ENCODE measurements at places on chromosomes 7 and 10.

DNA sequence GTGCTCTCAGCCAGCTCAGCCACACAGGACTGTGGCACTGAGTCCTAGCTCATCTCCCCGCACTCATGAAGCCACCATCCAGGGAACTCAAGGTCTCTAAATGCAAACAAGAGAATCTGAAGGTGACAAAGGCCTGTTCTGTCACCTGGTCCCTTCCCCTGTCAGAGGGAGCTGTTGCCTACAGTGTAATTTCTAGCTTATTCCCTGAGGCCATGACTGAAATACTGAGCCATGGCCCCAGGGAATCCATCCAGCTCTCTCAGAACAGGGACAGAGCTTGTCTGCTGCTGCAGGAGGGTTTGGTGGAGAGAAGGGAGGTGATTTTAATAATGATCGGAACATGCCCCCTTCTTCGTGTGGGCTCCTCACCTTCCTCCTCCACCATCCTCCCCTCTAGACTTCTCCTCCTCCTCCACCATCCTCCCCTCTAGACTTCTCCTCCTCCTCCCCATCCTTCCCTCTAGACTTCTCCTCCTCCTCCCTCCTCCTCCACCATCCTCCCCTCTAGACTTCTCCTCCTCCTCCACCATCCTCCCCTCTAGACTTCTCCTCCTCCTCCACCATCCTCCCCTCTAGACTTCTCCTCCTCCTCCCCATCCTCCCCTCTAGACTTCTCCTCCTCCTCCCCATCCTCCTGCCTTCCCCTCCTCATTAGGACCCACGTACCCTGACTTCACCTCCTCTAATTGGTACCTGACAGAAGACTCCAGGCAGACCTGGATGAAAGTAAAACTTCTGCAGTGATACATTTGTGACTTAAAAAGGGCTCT, 338.0 kb upstream of the MKI67 start:
- no peak for DNase-seq

DNA sequence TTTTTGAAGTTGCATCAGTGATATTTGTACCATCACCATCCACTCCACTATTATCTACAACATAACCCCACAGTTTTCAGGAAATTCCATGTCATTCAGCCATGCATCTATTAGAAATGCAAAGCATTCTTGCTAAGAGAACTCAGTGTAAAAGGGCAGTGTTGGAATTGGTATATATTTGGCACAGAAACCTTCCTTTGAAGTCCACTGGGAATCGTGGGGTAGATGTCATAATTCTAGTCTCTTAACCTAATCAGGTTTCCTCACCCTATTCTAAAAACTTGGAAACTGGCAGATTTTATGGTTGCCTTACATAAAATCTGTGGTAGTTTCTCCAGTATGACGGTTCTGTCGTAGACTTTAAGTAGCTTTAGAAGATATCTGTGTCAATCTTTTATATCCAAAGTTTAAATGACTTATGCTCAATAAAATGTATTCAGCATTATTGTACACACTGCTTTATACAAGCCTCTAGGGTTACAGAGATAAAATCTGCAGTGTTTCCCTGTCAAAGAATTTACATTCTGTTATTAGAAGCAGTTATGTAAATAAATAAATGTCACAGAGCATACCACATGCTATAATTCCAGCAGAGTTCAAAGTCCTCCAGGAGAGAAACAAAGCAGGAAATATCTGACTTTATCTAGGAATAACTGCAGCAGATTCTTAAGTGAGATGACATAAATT, 704.4 kb upstream of the CELF2 start:
- DNase-seq: no peak

DNA sequence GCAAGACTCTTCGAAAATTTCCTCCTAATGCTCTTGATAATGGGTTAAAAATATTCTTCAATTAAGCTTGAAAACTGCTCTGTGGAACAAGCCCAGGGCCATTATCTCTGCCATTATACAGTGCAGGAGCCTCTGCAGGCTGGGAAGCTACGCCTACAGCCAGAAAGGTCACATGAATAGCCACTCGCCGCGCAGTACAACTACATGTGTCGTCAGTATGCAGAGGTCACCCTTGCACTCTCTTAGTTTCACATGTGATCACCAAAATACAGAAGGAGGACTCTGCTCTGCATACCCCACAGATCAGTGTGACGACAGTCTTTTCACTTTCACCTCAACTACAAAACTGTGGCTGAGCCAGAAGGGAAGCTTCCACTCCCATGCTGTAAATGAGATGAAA, 141.8 kb upstream of the C1QL3 start:
- no peak for DNase-seq

GRCh38 chr7:157527686-157528085, 190.9 kb downstream of the DNAJB6 start:
- DNase-seq: no peak

GRCh38 chr7:15463801-15464666, 97.8 kb downstream of the AGMO start:
- DNase-seq: no peak

- peak; percentile 2 for DNase-seq
Observed at GRCh38 chr10:86979296-86979818, 11.1 kb downstream of the ADIRF start.

DNA sequence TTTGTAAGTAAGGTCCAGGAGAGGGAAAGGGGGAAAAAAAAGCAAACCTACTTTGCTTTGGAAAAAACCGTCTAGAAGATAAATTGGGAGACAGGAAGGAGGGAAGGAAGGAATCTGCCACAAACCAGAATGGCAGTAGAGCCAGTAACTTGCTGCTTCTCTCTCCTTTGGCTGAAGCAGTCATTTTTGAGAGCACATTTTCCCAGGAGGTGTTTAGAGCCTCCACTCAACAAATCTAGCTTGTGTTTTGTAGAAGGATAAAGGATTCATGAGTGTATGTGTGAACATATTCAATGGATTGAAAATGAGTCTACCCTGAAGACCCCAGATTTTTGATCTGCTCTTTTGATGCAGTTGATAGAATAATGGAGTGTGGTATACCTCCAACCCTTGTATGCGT, 2.6 kb downstream of the NRG3 start:
- DNase-seq: no peak

DNA sequence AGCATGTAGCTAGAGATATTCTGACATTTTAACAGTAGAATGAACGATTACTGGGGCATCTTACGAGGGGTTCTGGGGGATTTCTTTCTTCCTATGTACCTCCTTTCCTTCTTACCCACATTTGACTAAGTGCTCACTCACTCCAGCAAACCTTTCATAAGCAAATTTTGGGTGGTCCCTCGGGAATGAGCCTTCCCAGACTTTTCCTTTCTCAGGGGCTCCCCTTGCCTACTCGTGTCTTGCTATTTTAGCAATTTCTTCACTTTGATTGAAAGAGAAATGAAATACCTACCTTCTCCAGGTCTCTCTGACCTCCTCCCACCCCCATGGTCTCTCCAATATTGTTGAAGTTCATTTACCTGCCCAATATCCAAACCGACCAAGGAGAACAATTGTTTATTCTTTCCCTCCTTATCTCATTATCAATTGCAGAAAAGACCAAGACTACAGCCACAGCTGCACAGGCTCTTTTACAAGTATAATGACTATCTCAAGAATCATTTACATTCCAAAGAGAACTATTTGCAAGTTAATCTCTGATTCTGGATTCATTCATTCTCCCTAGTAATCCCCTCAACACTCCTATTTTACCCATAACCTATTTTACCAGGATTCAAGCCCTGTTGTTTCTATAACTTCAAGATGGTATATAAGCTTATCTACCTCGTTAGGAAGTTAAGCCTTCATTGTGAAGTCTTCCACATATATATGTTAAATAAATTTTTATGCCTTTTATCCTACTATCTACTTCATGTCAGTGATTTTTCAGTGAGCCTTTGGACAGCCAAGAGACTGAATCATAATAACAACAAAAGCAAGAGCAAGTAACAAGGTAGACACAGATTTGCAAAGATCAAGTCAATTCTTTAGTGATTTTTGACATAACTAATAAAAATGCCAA, 480.6 kb downstream of the IPMK start:
- DNase-seq: no peak

GRCh38 chr10:132845780-132846595, 60.0 kb upstream of the NKX6-2 start:
- no peak for DNase-seq

GRCh38 chr10:19966751-19967150, 150.5 kb downstream of the PLXDC2 start:
- no peak for DNase-seq

DNA sequence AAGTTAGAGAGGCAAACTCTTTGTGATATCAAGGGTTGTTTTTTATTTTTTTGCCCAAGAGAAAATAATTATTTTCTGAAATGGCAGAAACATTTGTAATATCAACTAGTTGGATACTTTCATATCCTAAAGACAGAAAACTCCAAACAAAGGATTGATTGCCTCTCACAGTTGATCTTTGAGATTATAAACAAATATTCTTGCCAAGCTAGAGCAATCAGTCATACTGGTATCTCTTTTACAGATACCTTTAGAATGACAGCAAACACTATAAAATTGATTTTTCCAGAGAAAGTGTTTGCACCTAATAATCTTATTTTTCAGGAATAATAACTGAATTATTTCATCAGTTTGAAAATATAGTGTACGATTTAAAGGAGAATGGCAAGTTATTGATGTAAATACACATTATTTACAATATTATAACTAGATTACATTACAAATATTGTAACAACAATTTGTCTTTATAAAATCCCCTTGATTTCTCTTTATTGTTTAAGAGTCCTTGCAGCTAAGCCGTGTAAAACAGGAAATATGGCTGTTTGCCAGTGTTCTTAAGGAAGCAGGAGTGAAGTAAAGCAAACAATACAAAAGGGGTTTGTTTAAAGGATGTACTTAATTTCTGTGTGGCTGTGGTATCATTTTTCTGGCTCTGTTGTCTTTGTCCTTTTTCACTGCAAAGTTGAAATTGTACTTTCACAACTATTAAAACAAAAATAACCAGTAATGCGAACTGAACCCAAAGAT, 58.4 kb downstream of the MAPK8 start:
- DNase-seq: no peak

DNA sequence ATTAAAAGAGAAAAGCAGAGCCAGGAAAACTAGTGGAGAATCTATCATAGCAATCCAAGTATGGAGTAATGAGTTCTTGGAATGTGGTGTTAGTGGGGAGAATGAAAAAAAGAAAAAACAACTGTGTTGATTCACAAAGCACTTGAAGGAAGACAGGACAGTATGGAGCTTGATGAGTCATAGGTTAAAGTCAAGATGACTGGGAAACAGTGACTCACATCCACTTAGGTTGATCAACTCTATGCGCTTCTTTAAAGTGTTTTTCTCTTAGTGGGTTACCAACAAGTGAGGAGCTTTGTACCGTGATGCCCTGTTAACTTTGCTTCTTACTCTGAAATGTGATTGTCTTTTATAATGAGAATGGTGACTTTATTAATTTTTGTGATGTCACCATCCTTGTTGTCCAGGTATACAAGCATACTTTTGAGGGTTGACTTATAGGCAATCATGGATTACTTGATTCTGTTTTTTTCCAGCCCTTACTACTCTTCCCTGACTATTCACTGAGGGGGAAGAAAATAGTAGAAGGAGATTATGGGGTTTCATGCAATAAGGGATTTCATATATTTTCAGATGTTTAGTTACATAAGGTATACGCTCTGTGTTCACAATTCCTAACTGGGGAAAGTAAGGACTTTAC, 32.1 kb upstream of the MDFIC start:
- DNase-seq: peak; percentile 75
